ENCODE measurements at places on chromosomes 1 and 21. TPM values are rescaled to one million over a fixed set of nuclear protein-coding genes. Genes with fewer than 3 reads are reported as not detected.

SDCCAG8 gene
- total RNA-seq: 59.8 TPM

OPTC gene
- total RNA-seq: not detected

PRR9 gene
- total RNA-seq: not detected

PLA2G4A gene
- 0.98 TPM for total RNA-seq

WDR77 gene
- total RNA-seq: 33.4 TPM

ZBTB7B gene
- total RNA-seq: 21.1 TPM

TESK2 gene
- 4.0 TPM for total RNA-seq

SHISAL2A gene
- not detected for total RNA-seq

BTBD19 gene
- 11.7 TPM for total RNA-seq

OR2T29 gene
- total RNA-seq: not detected

CKS1B gene
- 226 TPM for total RNA-seq

LAD1 gene
- 6.4 TPM for total RNA-seq

PLOD1 gene
- total RNA-seq: 176 TPM

ADORA1 gene
- total RNA-seq: 7.1 TPM

STXBP3 gene
- 24.3 TPM for total RNA-seq

PPM1J gene
- 0.74 TPM for total RNA-seq

HPDL gene
- total RNA-seq: 20.7 TPM

NOS1AP gene
- 4.1 TPM for total RNA-seq

OR2L5 gene
- not detected for total RNA-seq

SH2D2A gene
- total RNA-seq: 1.8 TPM

TPRG1L gene
- total RNA-seq: 4.6 TPM

VWA5B1 gene
- total RNA-seq: not detected

LRRN2 gene
- not detected for total RNA-seq

TP73 gene
- 7.4 TPM for total RNA-seq

ADCY10 gene
- 0.05 TPM for total RNA-seq

NFYC gene
- 44.4 TPM for total RNA-seq

C1orf87 gene
- total RNA-seq: not detected

RAB3B gene
- total RNA-seq: 0.98 TPM

GJC2 gene
- 3.3 TPM for total RNA-seq

FAM72B gene
- total RNA-seq: 11.7 TPM

PRAMEF11 gene
- total RNA-seq: not detected

SPRR5 gene
- total RNA-seq: not detected

LCE1B gene
- not detected for total RNA-seq

VWA1 gene
- 4.9 TPM for total RNA-seq

RPE65 gene
- total RNA-seq: not detected

C1orf116 gene
- total RNA-seq: 0.04 TPM

TMEM79 gene
- total RNA-seq: 4.0 TPM

THEM5 gene
- total RNA-seq: not detected

PODN gene
- not detected for total RNA-seq

GLUL gene
- total RNA-seq: 7.0 TPM

CR1 gene
- not detected for total RNA-seq

NR1I3 gene
- not detected for total RNA-seq

EFNA3 gene
- 2.5 TPM for total RNA-seq

CELA3A gene
- not detected for total RNA-seq

ESRRG gene
- total RNA-seq: 0.57 TPM

RXFP4 gene
- not detected for total RNA-seq

TOR3A gene
- 70.0 TPM for total RNA-seq

TBX19 gene
- total RNA-seq: 0.98 TPM

NHLH1 gene
- 0.11 TPM for total RNA-seq

Measured in A375 (cell line).